NCI-H1930 (cell line): ENCODE measurements at places on chromosomes 11 and 22.

DNA sequence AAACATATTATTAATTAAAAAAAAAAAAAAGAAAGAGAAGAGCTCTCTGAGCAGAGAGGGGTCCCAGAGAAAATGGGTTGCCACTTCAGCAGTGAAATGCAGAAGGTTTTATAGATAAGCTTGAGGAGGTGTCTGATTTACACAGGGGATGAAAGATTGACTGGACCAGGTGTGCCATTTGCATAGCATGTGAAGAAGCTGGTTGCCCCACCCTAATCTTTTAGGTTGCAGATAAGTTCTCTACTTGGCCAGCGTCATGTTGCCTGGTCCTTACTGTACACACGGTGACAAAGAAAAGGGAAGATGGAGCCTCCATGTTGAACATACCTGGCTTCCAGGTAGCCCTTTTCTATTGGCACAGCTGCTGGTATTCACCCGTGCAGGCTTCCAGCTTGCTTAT, 41.4 kb downstream of the MS4A2 start:
- no peak for DNase-seq

GRCh38 chr11:1297011-1297575, 12.3 kb downstream of the TOLLIP start:
- no peak for DNase-seq

GRCh38 chr11:8247312-8247711, 16.4 kb downstream of the LMO1 start:
- DNase-seq: no peak

GRCh38 chr22:33455036-33455435, 396.9 kb upstream of the SYN3 start:
- DNase-seq: no peak

- DNase-seq: no peak
These were observed 24.0 kb upstream of the GNB1L start for GRCh38 chr22:19878461-19879245.

DNA sequence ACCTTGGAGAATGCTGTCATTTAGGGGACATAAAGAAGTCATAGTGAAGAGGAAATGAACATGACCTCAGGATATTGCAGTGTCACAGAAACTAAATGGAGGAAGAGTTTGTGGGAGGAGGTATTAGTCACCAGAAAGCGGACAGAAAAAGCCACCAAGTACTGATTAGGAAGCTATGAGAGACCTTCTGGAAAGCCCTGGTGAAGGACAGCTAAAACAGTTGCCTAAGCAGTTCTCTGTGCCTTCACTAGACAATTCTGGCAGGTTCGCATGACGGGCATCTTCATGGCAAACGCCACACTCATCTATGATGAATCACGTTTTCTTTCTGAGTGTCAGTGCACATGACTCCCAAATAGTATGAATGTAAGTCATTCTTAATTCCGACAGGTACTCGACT, 325.8 kb downstream of the C11orf87 start:
- DNase-seq: no peak

- no peak for DNase-seq
These were observed 36.5 kb upstream of the DNAJB13 start for GRCh38 chr11:73914284-73914683.

DNA sequence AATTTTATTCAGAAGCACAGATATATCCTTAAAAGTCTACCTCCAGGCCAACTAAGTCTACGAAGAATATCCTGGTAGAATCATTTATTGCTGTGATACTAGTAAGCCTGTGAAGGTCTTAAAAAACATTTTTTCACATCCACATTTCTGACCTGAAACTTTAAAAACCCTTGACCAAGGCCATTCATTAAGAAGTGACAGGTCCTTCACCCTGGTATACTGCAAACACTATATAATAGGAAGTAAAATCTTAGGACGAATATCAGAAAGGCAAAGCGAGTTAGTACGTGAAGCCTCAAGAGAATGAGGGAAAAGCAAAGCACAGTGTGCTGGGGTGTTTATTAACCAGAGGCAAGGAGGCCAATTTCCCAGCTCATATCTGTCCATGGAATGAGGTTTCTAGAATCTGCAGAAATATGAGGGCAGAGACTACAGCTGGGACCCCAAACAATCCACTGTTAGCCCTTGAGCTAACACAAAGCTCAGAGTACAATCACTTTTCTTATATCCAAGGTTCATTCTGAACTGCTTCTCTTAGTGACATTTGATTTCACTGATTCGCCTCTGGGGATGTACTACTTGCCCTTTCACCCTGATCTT, 71.0 kb downstream of the AMBRA1 start:
- no peak for DNase-seq

DNA sequence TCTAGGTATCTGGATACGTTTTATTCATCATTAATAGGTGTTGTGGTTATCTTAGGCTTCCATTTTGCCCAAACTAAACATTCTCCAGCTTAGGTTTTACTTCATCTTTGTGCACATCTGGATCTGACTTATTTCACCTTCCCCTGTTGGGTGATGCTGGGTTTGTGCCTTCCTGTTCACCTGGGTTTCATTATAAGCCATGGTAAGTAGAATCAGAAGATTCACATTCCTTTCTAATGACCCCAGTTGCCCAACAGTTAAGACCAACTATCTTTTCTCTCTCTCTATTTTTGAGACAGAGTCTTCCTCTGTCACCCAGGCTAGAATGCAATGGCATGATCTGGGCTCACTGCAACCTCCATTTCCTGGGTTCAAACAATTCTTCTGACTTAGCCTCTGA, 44.6 kb downstream of the LMO2 start:
- DNase-seq: no peak

DNA sequence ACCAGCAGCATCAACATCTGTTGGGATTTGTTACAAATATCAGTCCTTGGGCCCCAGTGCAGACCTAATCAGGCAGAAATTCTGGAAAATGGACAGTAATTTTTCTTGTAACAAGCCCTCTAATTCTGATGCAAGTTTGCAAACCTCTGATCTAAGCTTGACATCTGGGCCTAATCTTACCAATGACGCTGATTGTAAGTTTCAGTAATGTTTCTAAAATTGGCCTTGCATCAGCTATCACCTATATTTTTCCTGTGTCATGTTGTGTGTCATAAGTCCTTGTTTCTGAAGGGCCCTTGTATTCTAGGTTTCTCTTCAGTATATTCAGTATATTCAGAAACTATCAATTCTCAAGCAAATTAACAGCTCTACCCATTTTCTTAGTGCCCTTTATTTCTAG, 36.4 kb downstream of the ZNF215 start:
- no peak for DNase-seq

- no peak for DNase-seq
These were observed 36.5 kb downstream of the MS4A2 start for GRCh38 chr11:60124802-60125432.

DNA sequence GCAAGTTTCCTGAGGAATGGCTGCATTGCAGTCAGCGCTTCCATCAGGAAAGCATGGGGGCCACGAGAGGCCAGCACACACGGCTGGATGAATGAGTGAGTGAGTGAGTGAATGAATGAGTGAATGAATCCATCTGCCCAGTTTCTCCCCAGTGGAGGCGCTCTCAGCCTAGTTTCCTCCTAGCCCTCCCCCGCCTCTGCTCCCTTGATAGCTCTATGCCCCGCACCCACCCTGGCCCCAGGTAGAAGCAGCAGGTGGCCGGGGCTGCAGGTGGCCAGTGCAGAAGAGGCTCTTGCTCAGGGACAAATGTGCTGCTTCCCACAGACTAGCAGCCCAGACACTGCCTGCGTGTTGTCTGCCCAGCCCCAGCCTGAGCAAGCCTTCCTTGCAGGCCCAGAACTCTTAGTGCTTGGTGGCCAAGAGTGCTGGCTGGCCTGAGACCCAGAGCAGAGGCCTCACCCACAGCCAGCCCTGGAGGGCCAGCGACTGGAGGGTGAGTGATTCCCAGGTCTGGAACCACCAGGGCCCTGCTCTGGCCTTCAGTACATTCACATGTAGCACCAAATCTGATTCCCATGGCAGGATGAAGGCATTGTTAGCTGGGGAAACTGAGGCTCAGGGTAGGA, 31.1 kb upstream of the PDGFB start:
- no peak for DNase-seq
